ENCODE measurements at places on chromosomes 2 and 18.

- DNase-seq: no peak
These were observed 126.3 kb upstream of the TACR1 start for GRCh38 chr2:75325594-75325993.

- no peak for DNase-seq
These were observed 282.6 kb downstream of the STK39 start for GRCh38 chr2:167964650-167965413.

GRCh38 chr2:109264595-109265328 lies 135.8 kb downstream of the SH3RF3 start:
- DNase-seq: no peak

DNA sequence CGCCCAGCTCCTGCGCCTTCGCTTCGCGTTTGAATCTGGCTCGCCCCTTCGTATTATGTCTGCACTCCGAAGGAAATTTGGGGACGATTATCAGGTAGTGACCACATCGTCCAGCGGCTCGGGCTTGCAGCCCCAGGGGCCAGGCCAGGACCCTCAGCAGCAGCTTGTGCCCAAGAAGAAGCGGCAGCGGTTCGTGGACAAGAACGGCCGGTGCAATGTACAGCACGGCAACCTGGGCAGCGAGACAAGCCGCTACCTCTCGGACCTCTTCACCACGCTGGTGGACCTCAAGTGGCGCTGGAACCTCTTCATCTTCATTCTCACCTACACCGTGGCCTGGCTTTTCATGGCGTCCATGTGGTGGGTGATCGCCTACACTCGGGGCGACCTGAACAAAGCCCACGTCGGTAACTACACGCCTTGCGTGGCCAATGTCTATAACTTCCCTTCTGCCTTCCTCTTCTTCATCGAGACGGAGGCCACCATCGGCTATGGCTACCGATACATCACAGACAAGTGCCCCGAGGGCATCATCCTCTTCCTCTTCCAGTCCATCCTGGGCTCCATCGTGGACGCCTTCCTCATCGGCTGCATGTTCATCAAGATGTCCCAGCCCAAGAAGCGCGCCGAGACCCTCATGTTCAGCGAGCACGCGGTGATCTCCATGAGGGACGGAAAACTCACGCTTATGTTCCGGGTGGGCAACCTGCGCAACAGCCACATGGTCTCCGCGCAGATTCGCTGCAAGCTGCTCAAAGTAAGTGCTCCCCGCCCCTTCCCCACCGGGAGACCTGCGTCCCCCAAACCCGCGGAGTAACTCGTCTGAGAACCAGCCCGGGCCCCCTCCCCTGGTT lies 453 bp downstream of the KCNJ3 start:
- DNase-seq: no peak

GRCh38 chr2:36824273-36824672 lies 127.8 kb downstream of the VIT start:
- DNase-seq: no peak

DNA sequence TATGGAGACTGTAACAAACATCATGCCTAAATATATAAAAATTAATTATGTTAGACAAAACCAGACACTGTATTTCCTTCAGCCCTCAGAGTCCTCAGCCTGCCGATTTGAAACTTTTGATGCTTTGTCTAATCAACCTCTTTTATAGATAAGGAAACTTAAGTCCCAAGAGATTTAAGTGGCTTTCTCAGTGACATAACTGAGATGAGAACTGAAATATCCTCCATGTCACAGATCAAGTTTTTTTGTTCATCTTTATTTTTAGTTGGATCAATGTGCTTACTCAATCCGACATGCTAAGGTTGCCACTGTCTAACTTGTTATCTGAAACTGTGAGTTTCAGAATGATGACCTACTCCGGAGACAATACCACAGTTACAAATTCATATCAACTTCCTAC lies 72.3 kb downstream of the BARD1 start:
- no peak for DNase-seq

- no peak for DNase-seq
These were observed 158.6 kb downstream of the IRS1 start for GRCh38 chr2:226641008-226641407.

- DNase-seq: no peak
These were observed 50.3 kb downstream of the ITGB1BP1 start for GRCh38 chr2:9373047-9373446.

DNA sequence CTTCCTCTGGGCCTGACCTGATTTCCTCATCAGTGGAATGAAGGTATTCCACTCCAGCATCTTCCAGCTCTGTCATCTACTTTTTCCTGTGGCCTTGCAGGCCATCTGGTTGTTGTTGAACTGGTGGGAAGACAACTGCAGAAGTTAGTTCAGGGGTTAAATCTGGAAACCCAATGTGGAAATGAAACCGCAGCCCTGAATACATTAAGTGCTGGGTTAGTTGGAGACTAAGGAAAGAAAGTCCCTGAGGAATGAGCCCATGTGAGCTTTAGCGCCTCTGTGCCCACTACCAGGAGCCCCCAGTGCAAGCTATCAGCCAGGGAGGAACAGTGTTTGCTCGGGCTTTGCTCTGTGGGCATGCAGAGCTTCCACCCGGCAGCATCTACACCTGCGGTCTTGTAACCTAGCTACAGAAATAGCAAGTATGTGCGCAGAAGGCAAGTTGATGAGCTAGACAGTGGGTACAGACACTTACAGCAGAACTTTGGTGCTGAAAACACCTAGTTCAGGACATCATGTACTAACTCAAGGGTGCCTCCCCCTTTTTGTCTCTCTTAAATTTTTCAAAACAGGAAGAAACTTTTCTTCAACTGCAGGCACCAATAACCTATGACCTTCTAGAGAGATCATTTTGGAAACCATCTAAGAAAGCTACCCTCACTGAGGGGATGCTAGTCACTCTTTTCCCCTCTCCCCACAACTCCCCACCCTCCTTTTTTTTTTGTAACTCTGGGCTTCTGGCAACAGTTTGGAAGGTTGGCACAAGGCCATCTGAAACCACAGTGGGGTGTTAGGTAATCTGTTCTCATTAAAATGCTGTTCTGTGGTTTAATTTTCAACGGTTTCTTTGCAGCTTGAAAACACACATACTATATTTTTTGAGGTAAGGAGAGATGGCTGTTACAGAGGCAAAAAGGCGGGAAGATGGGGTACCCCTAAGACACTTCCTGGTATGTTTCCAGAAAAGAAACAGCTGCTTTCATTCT lies 18.3 kb upstream of the CXCR4 start:
- no peak for DNase-seq

GRCh38 chr2:104876606-104877570 lies 23.0 kb downstream of the POU3F3 start:
- peak; percentile 25 for DNase-seq

GRCh38 chr18:36017232-36017631 lies 44.8 kb downstream of the RMP24 start:
- no peak for DNase-seq

DNA sequence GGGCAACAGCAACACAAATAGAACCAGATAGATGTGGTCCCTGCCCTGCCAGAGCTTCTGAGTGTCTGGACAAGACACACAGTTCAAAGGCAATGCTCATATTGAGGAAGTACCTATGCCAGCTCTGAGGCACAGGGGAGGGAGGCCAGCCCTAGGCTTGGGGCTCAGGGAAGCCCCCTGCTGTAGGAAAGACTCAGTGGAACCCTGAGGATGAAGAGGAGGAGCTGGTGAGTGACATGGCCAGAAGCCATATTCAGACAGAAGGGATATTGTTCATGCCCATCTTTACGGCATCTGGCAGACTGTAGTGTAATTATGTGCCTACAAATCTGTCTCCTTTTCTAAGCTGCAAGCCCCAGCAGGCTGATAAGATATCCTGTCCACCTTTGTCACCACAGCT lies 8.8 kb downstream of the SIGLEC15 start:
- no peak for DNase-seq

DNA sequence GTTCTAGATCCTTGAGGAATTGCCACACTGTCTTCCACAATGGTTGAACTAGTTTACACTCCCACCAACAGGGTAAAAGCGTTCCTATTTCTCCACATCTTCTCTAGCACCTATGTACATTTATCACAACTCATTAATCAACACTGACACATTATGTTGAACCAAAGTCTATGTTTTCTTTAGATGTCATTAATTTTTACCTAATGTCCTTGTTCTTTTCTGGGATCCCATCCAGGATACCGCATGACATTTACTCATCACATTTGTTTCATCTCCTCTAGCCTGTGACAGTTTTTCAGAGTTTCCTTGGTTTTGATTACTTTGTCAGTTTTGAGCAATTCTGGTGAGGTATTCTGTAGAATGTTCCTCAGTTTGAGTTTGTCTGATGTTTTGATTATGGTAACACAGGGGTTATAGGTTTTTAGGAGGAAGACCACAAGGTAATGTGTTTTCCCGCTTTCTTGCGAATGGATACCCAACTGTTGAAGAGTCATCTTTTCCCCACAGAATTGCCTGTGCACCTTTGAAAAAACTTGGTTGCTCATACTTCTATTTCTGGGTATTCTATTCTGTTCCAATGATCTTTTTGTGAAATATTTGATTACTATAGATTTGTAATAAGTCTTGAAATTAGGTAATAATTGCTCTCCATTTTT lies 3.0 kb upstream of the UGT1A9 start:
- no peak for DNase-seq

- DNase-seq: no peak
These were observed 13.5 kb downstream of the TNFRSF11A start for GRCh38 chr18:62338446-62339105.

DNA sequence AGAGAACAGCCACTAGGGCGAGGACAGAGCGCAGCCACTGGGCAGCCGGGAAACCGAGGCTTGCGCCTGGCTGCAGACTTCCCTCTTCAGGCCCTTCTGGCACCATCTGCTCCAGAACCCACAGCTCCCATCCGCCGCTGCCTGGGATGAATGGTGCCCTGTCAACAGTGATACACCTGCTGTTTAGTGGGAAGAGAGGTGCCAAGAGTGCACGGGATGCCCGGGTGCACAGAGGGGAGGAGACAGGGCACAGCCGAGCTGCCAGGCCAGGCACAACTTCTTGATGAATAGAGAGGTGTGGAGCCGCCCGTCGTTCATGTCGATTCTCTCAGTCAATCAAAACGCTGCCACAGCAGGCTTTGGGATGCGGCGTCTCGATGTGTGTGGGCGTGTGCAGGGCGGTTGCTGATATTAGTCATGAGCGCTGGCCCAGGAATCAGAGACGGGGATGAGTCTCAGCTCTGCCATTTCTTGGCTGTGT lies 39.5 kb downstream of the RRM2 start:
- DNase-seq: peak; percentile 58

DNA sequence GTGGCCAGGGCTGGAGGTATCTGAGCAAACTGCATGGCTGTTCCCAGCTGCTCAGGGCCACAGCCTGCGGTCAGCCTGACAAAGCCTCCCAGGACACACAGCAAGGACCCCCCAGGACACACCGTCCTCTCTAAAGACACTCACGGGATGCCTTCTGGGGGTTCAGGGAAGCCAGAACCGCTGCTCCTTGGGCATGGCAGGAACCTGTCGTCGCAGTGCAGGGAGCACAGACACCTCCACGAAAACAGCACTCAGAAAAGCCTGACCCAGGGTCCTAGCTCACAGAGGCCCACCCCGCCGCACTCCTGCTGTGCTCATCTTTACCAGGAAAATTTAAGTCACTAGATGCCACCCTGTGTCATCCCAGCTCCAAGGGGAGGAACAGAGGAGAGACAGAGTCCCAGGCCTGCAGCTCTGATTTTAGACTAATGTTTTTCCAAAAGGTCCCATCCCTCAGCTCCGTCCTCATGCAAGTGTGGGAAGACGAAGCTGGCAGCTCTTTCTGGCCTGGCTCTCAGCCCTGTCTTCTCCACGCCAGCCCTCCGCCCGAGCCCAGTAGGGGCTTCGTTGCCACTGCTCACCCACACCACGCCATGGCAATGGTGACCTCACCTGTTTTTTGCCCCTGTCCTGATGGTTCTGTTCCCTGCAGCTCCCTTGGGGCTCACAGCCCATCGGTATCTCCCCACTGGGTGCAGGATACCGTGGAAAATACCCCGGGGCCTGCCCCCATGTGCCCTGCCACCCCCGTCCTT lies 23.9 kb upstream of the SLC66A3 start:
- no peak for DNase-seq

DNA sequence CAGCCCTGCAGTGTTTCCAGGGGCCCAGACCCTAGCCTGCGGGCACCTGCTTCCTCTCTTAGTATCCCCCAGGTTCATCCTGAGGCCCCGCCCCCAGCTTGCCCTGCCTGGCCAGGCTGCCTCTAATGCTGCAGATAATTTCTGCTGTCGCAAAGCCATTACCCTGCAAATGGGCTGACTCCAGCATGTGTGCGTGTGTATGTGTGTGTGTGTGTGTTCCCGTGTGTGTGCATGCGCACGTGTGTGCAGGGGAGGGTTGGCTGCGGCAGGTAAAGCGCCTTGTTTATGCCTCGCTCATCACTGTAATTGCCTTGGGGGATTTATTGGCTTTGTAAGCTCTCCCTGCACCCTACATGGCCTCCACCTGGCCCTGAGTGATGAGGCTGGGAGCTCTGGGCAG lies 7.6 kb upstream of the PRSS56 start:
- DNase-seq: no peak

DNA sequence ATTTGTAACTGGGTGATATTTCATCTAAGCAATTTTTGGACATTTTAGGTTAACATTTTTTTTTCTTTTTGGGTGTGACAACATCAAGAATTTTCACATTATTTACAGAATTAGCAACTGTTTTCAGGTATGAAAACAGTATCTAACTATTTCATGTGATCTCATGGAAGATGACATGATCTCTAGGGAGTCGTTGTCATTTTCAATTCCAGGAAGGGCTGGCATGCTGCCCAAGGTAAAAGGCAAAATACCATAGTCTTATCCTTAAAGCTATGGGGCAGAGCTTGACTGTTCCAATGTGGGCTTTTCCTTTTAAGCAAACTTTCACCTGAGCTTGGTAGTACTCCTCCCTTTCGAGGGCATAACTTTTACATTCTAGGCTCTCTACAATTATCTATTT lies 443.7 kb downstream of the DSEL start:
- DNase-seq: no peak

- DNase-seq: no peak
These were observed 62.2 kb downstream of the ACKR3 start for GRCh38 chr2:236631856-236632291.

DNA sequence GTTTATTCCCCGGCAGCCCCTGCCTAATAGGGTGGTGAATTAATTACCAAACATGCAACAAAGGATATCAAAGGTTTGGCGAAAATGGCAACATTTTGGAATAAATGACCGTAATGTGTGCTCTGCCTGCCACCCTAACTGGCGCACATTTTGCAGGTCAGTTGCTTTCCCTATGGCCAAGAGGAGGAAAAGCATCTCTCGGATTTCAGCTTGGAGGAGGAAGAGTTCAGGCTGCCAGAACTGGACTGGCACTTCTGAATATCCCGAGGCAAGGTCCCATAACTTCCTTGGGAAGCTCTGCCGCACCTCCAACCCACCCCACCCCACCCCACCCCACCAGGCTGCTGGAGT lies 37.1 kb downstream of the SLC25A52 start:
- DNase-seq: no peak

DNA sequence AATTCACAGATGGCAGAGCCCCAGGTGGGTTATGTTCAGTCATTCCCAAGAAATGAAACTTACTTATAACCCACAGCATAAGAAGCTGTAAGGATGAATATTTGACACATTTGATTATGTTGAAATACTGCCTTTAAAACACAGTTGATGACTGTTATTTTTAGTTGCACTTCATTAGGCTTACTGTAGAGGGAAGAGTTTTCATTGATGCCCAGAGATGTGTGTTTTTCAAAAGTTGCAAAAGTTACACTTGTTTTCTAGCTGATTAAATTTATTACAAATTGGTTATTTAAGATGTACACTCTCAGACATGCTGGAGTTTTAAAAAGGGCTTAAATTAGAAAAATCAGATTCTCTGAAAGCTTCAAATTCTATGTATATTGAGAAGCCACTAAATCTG lies 506.1 kb downstream of the PARD3B start:
- no peak for DNase-seq

- DNase-seq: no peak
These were observed 16.0 kb downstream of the FAM178B start for GRCh38 chr2:96970248-96970875.

Measured in nucleus accumbens (tissue), 56 donors.